Sigmoid colon (tissue), 7 donors: ENCODE measurements at places on chromosomes 7 and 10. TPM values are rescaled to one million over a fixed set of nuclear protein-coding genes. Genes with fewer than 3 reads are reported as not detected.

The TMEM196 gene
- 1.4 TPM for total RNA-seq

The SEMA3A gene
- 50.1 TPM for total RNA-seq

The PNLIP gene
- total RNA-seq = not detected

- H3K27ac ChIP-seq = no peak overlapping the region
- no peak for DNase-seq
- no peaks in the 10 kb centered on the region for H3K4me1 ChIP-seq
- no peak overlapping the region for H3K4me3 ChIP-seq
- no peaks in the 10 kb centered on the region for H3K27me3 ChIP-seq
These were observed 52.7 kb upstream of the LRRN3 start for GRCh38 chr7:111038185-111038584.

DNA sequence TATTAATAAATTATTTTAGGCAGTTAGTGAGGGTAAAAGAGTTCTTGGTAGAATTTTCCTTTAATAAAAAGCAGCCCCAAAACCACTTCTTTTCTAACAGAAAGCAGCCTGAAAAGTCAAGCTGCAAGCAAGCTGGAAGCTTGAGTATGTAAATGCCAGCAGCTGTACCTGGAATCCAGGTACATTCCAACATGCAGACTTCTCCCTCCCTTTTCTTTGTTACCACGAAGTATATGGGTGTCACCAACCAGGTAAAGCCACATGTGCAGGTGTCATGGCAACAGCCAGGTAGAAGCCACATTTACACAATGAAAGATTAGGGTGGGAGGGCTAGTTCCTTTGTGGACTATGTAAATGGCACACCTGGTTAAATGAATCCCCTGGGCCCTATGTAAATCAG, 114.6 kb downstream of the EPC1 start:
- no peaks in the 10 kb centered on the region for H3K4me1 ChIP-seq
- no peaks in the 10 kb centered on the region for H3K27me3 ChIP-seq
- no peaks in the 10 kb centered on the region for H3K36me3 ChIP-seq
- H3K4me3 ChIP-seq = no peak overlapping the region

GRCh38 chr10:77619964-77620703, 17.5 kb downstream of the KCNMA1 start:
- H3K27me3 ChIP-seq = no peaks in the 10 kb centered on the region
- H3K36me3 ChIP-seq = no peaks in the 10 kb centered on the region
- peak overlapping the region; percentile 41 for H3K27ac ChIP-seq
- H3K4me3 ChIP-seq = no peak overlapping the region

DNA sequence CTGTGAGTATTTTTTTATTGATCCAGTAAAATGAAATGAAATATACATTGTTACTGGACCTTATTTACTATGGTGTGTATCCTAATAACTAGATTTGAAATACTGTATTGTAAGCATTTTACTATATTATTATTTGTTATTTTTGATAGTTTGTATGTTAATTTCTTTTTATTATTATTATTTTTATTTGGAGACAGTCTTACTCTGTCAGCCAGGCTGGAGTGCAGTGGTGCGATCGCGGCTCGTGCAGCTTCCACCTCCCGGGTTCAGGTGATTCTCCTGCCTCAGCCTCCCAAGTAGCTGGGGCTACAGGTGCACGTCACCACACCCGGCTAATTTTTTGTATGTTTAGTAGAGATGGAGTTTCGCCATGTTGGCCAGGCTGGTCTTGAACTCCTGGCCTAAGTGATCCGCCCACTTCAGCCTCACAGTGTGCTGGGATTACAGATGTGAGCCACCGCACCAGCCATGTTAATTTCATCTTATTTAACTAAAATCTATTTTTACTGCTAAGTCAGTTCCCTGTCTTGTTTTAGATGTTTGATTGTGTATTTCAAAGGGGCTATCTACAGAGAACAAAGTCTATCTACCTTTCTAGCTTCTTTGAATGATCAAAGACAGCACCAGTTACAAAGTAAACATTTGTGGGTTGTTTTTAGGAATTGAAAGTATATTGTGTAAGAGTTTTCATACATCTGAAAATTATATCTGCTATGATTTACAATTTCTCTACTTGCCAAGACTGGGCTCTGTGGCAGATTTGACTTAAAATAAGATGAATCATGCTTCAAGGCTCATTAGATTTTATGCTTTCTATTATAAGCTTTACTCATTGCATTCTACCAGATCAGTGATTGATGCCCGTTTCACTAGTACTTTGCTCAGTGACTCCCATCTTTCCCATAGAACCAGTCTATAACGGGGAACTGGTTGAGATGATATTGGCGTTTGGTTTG, 41.6 kb downstream of the CDC123 start:
- H3K4me1 ChIP-seq = peaks cover 13% of the 10 kb centered on the region
- H3K4me3 ChIP-seq = no peak overlapping the region
- DNase-seq = no peak
- no peaks in the 10 kb centered on the region for H3K27me3 ChIP-seq
